ENCODE measurements at places on chromosomes 1 and 21.

GRCh38 chr1:197559655-197560054 is 215.6 kb downstream of the DENND1B start:
- no peak overlapping the region for H3K27ac ChIP-seq
- peaks cover 12% of the 10 kb centered on the region for H3K36me3 ChIP-seq
- DNase-seq = no peak
- no peaks in the 10 kb centered on the region for H3K4me1 ChIP-seq

DNA sequence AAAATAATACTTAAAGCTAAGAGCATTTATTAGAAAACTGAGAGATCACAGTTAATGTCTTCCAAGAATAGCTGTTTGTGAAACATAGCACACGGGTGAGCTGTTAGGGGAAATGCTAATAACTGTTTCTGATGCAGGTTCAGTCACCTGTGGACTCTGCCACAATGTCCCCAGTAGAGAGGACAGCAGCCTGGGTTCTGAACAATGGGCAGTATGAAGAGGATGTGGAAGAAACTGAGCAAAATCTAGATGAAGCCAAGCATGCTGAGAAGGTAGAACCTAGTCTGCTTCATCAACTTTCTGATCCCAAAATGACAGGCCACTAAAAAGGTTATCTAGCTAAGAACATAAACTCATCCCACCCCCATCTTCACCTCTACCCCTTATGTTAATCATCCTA is 32.6 kb downstream of the CLEC20A start:
- H3K4me1 ChIP-seq = no peaks in the 10 kb centered on the region
- H3K4me3 ChIP-seq = no peak overlapping the region
- no peak for DNase-seq
- peaks cover 2% of the 10 kb centered on the region for H3K27me3 ChIP-seq
- no peak overlapping the region for H3K27ac ChIP-seq

DNA sequence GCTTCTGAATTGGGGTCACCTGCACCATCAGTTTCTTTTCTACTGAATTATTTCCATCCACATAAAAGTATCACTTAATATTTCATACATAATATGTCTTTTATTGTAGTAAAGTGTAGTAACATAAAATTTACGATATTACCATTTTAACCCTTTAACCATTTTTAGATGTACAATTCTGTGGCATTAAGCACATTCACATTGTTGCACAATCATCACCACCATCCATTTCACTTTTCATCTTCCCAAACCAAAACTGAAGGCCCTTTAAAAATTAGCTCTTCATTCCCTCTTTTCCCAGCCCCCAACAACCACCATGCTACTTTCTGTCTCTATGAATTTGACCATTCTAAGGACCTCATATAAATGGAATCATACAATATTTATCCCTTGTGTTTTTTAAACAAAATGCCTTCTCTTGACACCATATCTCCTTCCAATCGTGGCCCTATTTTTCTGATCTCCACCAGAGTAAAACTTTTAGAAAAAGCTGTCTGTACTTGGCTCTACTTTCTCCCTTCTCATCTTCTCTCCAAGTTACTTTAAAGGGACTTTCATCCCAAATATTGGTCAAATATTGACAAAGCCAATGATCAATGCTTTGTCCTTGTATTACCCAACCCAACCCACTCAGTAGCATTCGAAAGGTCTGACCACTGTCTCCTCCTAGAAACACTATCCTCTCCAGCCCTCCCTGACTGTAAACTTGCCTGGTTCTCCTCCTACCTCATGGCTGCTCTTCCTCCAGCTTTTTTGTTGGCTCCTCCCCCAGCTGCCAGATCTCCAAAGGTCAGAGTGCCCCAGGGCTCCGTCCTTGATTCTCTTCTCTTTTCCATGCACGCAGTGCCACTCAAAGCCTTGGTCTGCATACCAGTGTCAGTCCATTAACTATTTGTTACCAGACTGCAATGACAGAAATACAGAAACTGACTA is 44.7 kb downstream of the SLC30A10 start:
- DNase-seq = no peak
- H3K27me3 ChIP-seq = no peaks in the 10 kb centered on the region
- no peaks in the 10 kb centered on the region for H3K36me3 ChIP-seq
- no peak overlapping the region for H3K4me3 ChIP-seq
- no peak overlapping the region for H3K27ac ChIP-seq

- H3K36me3 ChIP-seq = peaks cover 22% of the 10 kb centered on the region
- H3K4me1 ChIP-seq = peaks cover 20% of the 10 kb centered on the region
- H3K4me3 ChIP-seq = no peak overlapping the region
- H3K27ac ChIP-seq = peak overlapping the region; percentile 64
- no peak for DNase-seq
These were observed 975 bp upstream of the MNDA start for GRCh38 chr1:158830074-158830677.

DNA sequence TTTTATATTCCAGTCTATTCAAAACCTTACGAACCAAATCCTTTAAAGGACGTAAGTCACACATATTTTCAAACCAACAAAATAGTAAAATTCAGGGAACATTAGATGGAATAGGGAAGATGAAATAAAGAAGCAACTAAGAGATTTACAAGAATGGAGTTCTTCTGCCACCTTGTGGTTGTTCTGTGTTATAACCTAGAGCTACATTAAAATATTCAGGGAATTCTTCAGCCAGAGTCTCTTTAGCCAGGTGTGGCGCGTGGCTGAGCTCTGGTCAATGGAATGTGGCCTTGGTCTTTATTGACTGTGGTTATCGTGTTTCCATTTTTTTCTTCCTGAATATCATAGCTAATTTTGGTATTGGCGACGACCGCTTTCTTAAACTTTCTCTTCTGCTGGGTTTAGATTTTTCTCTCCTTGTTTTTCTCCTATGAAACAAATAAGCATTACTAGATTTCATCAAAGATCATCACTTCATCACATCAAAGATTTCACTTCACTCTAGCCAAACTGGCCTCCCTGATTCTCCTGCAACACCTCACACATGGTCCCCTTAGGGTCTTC is 221.3 kb downstream of the MRPL39 start:
- no peaks in the 10 kb centered on the region for H3K36me3 ChIP-seq
- no peak overlapping the region for H3K27ac ChIP-seq
- peaks cover 15% of the 10 kb centered on the region for H3K4me1 ChIP-seq
- no peak overlapping the region for H3K4me3 ChIP-seq
- H3K27me3 ChIP-seq = peaks cover 2% of the 10 kb centered on the region
- no peak for DNase-seq
